Lower leg skin (tissue), 4 donors: ENCODE measurements at places on chromosomes 1 and 21. TPM values are rescaled to one million over a fixed set of nuclear protein-coding genes. Genes with fewer than 3 reads are reported as not detected.
A peak's percentile ranks its signal among the peaks of the same experiment; 100 is the strongest.

DNA sequence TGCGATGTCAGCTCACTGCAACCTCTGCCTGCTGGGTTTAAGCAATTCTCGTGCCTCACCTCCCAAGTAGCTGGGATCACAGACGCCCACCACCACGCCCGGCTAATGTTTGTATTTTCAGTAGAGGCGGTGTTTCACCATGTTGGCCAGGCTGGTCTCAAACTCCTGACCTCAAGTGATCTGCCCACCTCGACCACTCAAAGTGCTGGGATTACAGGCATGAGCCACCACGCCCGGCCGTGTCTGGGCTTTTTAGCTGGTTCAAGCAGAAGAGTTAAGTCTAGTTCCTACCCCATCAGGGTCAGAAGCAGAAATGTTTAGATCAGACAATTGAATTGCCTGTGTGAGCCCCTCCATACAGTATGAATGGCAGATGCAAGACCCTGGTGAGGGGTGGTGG lies 27.7 kb upstream of the RIPK4 start:
- peak; percentile 62 for DNase-seq

DNA sequence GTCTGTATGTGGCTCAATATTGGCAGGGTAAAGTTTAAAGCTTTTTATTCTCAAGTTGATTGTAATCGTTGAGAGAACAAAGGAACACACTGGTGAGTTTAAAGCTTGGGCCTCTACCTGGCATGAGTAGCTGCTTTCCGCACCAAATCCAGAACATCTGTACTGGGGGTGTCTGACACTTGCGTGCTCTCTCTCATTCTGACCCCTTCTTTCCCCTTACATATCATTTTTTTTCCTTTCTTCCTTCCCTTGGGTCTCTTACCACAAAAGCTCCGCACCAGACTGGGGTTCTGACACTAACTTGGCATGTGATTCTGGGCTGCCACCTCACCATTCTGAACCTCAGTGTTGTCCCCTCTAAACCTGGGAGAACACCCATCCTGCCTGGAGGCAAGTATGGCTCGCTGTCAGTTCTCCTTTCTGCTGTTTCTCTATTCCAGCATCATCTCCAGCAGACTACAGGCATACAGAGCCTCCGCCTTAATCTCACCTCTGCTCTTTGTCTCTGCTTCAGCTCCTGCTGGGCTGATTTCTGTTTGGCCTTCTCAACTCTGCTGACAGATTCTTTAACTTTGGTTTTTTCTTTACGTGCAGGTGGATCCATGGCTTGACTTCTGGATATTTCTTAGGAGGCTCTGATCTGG lies 859 bp upstream of the ERMAP start:
- no peak for DNase-seq

DNA sequence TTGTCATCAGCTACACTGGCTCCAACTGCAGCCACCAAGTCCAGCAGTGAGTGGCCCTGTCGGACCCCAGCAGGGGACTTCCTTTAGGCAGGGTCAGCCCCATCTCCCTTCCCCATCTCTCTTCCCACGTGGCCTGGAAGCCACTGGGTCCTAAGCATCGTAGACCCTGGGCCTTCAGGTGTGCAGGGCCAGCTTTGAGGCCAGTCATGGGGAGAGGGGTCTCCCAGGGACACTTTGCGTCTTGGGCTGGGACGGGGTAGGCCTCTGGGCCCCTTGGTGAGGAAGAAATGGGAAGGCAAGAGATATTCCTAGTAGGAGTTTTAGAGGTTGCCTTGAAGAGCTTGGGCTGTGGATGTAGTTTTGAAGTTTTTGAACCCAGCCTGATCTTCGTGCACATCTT lies 12.1 kb upstream of the MIIP start:
- no peak for DNase-seq

GRCh38 chr1:89904219-89904980 lies 83.6 kb downstream of the LRRC8D start:
- no peak for DNase-seq

DNA sequence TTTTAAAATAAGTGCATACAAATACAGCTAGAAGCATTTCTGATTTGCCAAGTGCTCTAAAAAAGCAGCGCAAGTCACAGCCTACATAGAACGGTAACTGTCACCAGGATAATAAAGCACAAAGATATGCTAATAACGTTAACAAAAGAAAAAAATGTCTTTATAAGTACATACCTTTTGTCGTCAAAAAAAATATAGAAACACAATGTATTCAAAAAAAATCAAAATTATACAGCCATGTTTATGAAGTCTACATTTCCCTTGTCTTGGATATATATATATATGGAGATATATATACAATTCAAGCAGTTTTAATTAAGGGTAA lies 3.2 kb downstream of the IRF2BP2 start:
- no peak for DNase-seq

EXO1 gene
- not detected for total RNA-seq

PLA2G4A gene
- total RNA-seq = 15.3 TPM
